Parietal lobe (tissue), 2 donors: ENCODE measurements at places on chromosomes 6 and 20. TPM values are rescaled to one million over a fixed set of nuclear protein-coding genes. Genes with fewer than 3 reads are reported as not detected.

Gene KIF6
- total RNA-seq: 2.2 TPM

Gene SCRT2
- 6.3 TPM for total RNA-seq

Gene C6orf118
- total RNA-seq: 23.5 TPM

Gene TMC2
- 7.5 TPM for total RNA-seq

Gene HLA-DQA2
- total RNA-seq: not detected

Gene SLCO4A1
- total RNA-seq: 2.5 TPM

Gene SYCP2L
- 11.9 TPM for total RNA-seq

Gene GSTA1
- not detected for total RNA-seq

Gene ADGRF5
- 11.3 TPM for total RNA-seq

Gene KCNK5
- total RNA-seq: not detected

Gene PPP1R14C
- total RNA-seq: 35.1 TPM

Gene HLA-B
- total RNA-seq: 15.0 TPM

Gene PLG
- not detected for total RNA-seq

Gene BPIFB1
- total RNA-seq: not detected

Gene OR2H2
- not detected for total RNA-seq

Gene EMILIN3
- 3.1 TPM for total RNA-seq

Gene FLOT1
- 66.0 TPM for total RNA-seq

Gene CLVS2
- 70.1 TPM for total RNA-seq

Gene NDRG3
- total RNA-seq: 43.5 TPM

Gene COL11A2
- total RNA-seq: 3.4 TPM

Gene FOXP4
- 3.4 TPM for total RNA-seq

Gene TRIM31
- not detected for total RNA-seq

Gene GLP1R
- total RNA-seq: not detected

Gene DPPA5
- not detected for total RNA-seq

Gene KLHDC3
- total RNA-seq: 100 TPM

Gene PDYN
- 1.6 TPM for total RNA-seq
